ENCODE measurements at places on chromosomes 3 and 15.

DNA sequence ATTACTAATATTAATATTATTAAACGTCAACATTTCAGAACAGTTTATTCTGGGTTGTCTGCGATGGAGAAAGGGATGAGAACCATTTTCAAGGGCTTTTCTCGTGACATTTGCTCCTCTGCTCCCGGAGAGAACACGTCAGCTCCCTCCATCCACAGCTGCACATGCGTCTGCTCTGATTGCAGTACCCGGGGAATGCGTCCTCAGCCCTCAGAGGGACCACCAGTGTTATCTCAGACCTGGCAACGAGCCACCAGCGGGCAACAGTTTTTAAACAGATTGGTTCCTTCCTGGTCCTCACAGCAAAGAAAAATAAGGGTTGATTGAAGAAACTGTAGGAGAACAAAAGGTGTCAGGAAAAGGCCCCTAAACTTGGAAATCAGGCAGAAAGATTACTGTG lies 202.2 kb upstream of the ADAMTS9 start:
- DNase-seq: no peak

- DNase-seq: no peak
These were observed 226.4 kb downstream of the SI start for GRCh38 chr3:164851905-164852304.

DNA sequence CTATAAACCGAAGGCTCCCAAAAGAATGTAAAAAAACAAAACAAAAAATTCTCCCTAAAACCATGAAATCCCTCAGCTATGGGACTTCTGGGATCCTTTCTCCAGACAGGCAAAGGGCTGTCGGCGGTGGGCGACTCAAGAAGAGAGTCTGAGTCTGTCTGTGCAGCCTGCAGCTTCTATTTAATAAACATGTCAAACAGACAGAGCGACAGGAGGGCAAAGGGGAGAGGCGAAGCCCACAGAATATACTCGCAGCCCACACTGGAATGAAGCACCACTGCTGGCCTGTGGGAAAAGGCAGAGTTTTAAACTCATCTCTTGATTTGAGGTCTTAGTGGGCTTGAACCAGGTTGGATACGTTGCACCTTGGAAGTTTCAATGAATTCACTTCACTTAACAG lies 40.2 kb downstream of the ISL2 start:
- DNase-seq: no peak

DNA sequence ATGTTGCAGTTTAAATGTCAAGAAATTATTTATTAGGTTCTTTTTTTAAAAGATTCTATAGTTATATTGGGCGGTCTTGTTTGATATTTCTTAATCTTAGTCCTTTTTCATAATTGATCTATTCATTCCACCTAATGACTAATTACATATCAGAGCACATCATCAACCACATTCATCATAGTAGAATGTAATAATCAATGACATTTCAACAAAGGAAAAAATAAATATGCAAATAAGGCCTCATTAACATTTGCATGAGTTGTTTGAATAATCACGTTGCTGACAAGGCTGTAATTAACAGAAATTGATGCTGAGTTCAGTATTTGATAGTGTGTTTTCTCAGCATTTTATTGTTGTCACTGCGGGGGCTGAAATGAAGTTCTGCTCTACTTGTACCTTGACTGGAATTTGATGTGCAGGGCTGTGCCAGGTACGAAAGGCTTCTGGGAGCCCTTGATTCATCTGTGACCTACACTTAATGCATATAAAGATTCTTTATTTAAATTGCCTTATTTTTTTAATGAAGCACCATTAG lies 215.7 kb downstream of the TCF12 start:
- DNase-seq: no peak

DNA sequence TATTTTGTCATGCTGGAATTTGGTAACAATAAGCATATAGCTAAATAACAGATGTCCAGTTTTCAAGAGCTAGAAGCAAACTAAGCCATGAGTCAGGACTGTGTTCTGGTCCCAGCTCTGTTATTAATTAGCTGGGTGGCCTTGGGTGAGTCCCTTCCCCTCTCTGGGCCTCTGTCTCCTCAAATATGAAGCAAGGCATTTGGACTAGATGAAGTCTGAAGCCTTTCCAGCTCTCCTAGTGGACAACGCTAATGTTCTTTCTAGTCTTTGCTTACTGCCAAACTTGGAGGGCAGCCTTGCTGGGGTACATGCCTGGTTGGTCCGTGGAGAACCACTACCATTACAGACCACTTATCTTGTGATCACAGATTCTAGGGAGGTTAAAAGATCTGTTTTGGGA lies 127.6 kb downstream of the DUT start:
- no peak for DNase-seq

- DNase-seq: no peak
These were observed 56.3 kb upstream of the PSMD6 start for GRCh38 chr3:64079369-64080150.

- DNase-seq: no peak
These were observed 28.9 kb upstream of the ESYT3 start for GRCh38 chr3:138405486-138405885.

DNA sequence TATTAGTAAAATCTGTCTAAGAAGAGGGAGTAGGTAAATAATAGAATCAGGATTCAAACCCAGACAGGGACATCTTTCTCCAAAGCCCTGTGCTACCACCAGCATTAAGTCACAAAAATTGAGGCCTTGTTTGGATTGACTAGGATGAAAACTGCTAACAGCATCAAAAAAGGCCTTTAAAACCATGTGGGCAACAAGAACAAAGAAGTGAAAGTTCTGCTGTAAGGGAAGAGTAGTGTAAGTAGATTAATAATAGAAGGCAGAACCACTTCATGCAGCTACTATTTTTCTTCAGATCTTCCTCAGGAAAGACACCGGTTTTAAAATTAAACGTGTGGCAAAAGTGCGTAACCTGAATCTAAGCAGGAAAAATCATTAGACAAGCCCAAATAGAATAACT lies 15.3 kb upstream of the KBTBD12 start:
- DNase-seq: no peak

DNA sequence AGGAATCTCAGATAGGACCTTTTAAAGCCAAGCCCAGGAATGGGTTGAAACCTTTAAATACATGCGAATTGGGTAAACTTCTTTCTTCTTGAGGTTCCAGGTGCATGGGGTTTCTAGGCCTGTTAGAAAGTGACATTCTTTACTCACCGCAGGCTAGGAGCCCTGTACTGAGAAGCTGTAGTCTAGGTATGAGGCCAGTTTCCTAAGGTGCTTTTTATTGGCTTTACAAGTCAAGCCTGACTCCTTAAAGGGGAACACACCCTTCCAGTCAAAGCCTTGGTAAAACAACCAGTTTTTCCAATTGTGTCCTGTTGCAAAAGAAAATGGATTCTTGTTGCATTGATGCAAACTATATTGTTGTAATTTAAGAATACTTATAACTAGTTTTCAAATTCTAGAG lies 76.1 kb upstream of the ATP11B start:
- no peak for DNase-seq

DNA sequence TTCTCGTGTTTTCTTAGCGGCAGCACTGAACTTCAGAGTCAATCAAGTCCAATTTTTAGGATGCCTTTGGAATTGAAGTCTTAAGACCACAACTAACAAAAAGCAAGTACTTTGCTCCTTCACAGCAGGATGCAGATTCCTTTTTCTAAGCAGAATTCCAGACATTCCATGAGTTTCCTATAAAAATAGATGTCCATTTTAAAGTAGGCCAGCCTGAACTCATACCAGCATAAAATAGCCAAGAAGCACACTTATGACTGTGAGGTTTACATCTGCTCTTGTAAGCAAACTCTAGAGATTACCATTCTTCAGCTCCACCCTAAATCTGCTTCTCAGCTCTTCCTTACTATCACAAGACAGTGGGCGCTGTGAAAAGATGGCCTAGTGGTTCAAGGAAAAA lies 85.8 kb downstream of the THBS1 start:
- DNase-seq: no peak

GRCh38 chr15:65893060-65893459 lies 23.8 kb downstream of the RAB11A start:
- no peak for DNase-seq

- peak; percentile 61 for DNase-seq
These were observed 395.2 kb upstream of the TPM1 start for GRCh38 chr15:62647202-62647842.

DNA sequence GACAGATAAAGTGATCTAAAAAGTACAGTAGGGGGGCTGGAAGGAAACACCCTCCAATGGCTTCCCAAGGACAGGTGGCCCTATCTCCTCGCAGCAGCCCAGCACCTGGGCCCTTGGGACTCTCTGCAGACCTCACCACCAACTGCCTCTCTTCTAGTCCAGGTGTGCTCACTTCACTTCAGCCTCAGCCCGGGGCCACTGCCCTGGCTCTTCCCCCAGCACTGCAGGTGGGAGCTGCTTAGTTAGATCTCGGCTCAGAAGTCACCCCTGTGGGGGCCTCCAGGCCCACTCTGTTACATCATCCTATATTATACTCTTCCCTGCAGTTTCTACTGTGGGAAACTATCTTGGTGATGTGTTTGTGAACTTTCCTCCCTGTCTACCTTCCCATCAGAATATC lies 2.0 kb downstream of the KLF15 start:
- no peak for DNase-seq

GRCh38 chr3:188602111-188602510 lies 448.2 kb downstream of the LPP start:
- no peak for DNase-seq

- DNase-seq: peak; percentile 47
These were observed 55.0 kb downstream of the RHCG start for GRCh38 chr15:89441295-89441812.

DNA sequence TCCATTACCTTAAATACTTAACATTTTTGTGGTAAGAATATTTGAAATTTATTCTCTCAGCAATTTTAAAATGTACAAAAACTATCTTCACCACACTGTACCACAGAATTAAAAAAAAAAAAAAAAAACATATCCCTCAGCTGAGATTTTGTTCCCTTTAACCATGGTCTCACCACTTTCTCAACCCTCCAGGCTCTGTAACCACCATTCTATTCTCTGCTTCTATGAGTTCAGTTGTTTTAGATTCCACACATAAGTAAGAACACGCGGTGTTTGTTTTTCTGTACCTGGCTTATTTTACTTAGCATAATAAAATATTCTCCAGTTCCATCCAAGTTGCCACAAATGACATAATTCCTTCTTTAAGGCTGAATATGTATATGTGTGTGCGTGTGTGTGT lies 41.5 kb downstream of the CSNK1G1 start:
- no peak for DNase-seq

GRCh38 chr3:123347205-123347604 lies 101.7 kb downstream of the ADCY5 start:
- no peak for DNase-seq

GRCh38 chr3:78822726-78823125 lies 945.1 kb downstream of the ROBO1 start:
- DNase-seq: no peak

- no peak for DNase-seq
These were observed 44.2 kb upstream of the RPL32 start for GRCh38 chr3:12885583-12885930.

GRCh38 chr3:159829056-159829455 lies 159.6 kb upstream of the IL12A start:
- no peak for DNase-seq

DNA sequence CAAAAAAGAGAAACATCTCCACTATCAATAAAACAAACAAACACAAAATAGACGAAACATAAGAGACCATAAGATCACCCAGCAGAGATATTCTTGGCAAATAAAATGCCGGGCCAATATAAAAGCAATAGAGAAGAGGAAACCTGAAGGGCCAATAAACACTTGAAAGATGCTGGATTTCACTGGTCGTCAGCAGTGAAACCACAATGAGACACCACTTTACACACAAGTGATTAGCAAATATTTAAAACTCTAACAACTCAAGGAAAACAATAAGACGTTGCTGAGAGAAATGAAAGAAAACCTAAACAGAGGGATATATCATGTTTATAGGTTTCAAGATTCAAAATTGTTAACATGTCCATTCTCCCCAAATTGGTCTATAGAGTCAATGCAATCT lies 148.5 kb downstream of the WDR76 start:
- no peak for DNase-seq

- DNase-seq: no peak
These were observed 411.1 kb downstream of the SOX2 start for GRCh38 chr3:182122779-182123178.

DNA sequence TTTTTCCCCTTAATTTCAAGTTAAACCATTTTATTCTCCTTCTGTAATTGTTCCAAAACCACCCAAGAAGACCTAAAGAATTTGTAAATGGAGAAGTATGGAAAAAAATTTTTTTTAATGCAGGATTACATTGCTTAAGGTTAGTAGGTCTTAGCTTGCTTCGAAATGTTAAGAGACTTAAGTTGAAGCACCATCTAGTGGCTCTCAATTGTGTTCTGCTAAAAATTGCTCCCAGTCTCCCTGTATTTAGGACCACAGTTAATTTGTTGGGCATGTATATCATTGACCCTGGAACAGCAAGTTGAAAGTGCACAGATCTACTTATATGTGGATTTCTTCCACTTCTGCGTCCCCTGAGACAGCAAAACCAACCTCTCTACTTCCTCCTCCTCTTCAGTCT lies 32.4 kb downstream of the CD200R1L start:
- DNase-seq: no peak

- no peak for DNase-seq
These were observed 846.9 kb downstream of the NSUN3 start for GRCh38 chr3:94909726-94910125.

DNA sequence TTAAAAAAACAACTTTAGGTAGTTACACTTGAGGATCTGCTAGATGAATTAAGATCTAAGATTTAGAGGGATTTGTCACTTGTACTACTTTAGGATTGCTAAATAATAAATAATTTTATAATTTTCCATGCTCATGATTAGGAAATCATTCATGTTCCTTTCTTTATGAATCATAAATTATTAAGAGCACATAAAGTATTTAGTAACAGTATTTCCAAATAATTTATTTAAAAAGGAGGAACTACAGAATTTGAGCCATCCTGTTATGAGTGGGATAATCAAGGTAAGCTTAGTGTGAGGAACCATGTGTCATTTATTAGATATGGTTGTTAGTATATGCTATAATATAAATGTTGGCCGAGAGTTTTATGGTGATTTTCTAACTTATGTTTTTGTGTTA lies 37.5 kb upstream of the C3orf38 start:
- no peak for DNase-seq

GRCh38 chr15:77579498-77580188 lies 53.1 kb downstream of the LINGO1 start:
- no peak for DNase-seq

- DNase-seq: no peak
These were observed 442.0 kb downstream of the LPP start for GRCh38 chr3:188595890-188596376.

DNA sequence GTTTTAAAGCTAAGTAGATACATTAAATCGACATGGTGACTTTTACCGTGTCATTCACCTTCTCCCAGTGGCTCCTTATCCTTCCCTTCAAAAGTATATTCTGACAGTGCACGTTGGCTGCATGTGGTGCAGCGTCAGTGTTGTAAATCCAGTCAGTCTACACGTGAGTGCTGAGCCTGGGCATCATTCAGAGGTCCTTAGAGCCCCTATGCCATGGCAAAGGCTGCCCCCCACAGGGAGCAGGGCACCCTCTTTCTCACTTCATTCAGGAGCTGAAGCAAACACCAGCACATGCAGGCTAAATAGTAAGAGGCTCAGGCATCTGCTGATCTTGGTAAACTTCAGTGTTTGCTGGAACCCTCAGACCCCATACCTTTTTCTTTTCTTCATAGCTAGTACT lies 43.3 kb downstream of the RASGRP1 start:
- DNase-seq: no peak

Data from left colon (tissue), 2 donors.